Activated CD4-positive, alpha-beta T cell treated with anti-CD3 and anti-CD28 coated beads, Interleukin-2, Interleukin-4, amounts not matched to agents 100 ng/mL and 50 ng/mL, durations not matched to agents 16 hours and 8 hours (primary cell): ENCODE measurements at places on chromosomes 4 and X.

- no peak for DNase-seq
Observed at GRCh38 chr4:183950536-183950935, 45.4 kb downstream of the STOX2 start.

GRCh38 chr4:94880956-94881355, 123.2 kb downstream of the BMPR1B start:
- DNase-seq, result no peak

- no peak for DNase-seq
Observed at GRCh38 chrX:21004835-21005234, 369.4 kb upstream of the CNKSR2 start.

GRCh38 chrX:39331082-39331704, 529.9 kb downstream of the MID1IP1 start:
- DNase-seq, result peak; percentile 46

DNA sequence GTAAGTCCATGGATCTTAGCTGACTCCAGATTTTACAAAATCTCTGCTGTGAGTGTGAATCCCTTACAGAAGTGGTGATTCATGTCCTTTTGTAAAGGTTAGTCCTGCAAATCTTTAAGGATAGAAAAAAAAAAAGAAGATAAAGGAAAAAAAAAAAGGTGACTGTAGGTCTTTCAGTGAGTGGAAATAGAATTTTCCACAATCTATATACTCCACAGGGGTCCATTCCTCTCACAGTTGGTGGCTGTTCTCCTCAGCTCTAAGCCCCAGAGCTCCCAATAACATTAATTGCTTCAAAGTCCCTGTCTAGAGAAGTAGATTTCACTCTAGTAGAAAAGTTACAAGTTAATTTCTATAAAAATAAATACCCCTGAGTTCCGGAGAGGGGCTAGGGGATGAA, 189.1 kb downstream of the NDST4 start:
- DNase-seq, result no peak

DNA sequence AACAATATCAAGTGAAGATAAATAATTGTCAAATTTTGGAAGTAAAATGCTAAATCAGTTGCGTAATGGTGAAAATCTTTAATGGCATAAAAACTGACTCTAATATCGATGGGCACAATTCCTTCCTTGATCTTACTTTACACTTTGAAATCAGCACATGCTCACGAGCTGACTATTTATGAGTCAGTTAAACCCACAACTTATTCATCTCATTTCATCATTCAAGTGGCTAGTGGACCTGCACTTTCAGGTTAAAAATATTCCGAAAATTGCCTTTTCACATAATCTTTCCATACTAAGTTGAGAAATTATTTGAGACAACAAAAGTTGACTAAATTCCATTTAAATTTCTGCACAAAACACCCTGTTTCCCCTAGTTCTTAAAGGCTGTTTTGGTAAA, 582.1 kb upstream of the TENM3 start:
- no peak for DNase-seq

DNA sequence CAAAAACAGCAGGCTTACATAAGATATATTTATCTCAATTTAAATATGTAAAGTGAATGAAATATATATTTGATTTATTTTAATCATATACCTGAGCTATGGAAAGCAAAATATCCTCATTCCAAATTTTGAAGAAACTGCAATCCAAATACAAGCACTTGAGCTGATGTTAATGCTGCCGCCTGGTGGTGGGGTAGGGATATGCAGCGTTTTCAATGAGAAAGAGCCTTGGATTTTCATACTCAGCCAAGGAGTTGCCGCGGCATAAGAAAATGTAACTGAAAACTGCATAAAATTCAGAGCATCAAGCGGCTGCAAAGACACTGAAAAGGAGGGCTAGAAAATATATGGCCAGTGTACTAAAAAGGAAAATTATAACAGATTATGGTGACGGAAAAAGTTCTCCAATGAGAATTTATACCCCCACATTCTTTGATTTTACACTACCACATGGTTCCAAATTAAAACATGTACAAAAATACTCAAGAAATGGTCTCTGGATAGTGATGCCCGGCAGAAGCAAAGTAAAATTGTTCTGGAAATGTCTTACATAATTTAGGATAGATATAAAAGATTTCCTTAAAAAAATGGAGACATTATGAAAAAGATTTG, 660.3 kb upstream of the PITX2 start:
- DNase-seq, result peak; percentile 46

DNA sequence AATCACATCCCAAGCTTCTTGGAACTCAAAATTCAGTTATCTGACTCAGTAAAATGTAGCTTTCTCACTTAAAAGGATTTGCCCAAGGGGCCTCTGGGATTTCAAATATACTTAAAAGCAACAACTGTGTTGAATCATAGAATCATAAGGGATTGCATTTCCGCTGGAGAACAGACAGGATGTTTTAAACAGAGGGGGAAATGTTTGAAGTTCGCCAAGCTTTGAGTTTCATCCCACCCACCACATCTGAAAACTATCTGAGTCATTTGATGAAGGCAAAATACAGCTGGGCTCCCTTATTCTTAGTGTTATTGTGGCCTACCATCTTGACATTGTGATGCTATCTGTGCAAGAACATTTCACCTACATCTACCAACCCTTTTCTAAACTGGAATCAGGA, 73.5 kb downstream of the PPP1R2C start:
- DNase-seq, result no peak

- no peak for DNase-seq
Observed at GRCh38 chrX:129039176-129039575, 484.1 kb downstream of the SMARCA1 start.

DNA sequence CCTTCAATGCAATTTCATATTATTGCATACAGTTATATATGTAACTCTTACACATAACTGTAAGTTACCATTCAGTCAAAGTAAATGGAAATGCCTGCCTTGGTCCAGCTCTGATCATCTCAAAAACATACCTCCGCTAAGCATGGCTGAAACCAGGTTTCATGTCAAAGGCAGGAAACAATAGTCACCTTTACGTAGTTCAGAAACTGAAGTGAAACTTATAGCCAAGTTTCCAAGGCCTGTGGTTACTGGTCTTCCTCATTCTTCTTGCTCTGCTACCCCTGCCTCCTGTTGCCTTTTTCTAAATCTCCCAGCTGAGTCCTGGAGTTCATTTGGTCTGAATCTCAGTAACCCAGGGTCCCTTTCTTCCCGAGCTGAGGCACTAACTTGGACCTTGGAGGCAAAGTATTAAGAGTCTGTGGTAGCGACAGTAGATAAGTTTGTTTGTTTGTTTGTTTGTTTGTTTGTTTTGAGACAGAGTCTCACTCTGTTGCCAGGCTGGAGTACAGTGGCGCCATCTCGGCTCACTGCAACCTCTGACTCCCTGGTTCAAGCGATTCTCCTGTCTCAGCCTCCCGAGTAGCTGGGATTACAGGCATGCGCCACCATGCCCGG, 30.8 kb downstream of the DAPP1 start:
- DNase-seq, result peak; percentile 77

DNA sequence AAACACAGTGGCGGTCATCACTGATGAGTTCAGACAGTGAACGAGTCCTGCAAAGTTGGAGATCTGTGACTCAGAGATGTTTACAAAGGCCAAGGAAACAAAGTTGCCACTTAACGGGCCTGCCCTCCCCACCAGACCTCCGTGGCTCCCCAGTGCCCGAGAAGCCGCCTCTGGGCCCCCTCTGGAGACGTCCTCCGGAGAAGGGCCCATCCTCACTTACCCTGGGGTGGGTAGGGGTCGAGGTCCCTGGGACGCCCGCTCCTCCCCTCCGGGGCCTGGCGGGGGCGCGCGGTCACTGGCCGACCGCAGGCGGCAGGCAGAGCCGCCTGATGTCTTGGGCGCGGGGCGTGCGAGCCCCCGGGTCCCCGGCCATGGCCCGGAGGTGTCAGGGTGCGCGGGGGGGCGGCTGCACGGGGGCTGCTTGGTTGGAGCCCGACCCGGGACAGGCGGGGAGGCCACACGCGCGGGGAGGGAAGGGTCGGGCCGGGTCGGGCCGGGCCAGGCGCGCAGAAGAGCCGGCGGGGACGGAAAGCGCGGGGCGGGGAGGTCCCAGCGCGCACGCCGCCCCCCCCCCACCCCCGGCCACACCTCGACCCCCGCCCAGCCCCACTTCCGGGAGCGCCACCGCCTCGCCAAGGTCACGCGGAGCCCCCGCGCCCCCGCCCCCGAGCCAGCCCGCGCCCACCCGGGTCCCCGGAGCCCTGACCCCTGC, 529 bp downstream of the DHRSX start:
- peak; percentile 9 for DNase-seq

- DNase-seq, result no peak
Observed at GRCh38 chrX:100979881-100980607, 10.5 kb downstream of the ARL13A start.

- DNase-seq, result no peak
Observed at GRCh38 chr4:22870847-22871449, 178.2 kb downstream of the GBA3 start.

- no peak for DNase-seq
Observed at GRCh38 chr4:141565379-141566089, 70.8 kb upstream of the IL15 start.

DNA sequence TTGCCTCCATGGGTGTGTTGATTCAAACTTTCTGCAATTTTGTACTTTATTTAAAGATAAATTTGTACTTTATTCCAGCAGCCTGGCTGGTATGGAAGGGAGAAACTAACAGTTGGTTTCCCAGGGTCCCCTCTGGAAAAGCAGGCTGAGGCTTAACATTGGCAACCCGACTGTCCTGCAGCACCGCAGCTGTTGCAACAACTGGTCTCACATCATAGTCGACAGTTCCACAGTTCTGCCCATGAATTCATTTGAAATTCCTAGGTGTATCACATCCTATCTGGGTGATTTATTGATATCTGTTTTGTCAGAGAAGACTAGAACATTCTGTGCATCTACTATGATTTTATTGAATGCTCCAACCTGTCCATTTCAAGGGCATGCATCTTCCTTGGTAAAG, 98.8 kb upstream of the GATB start:
- DNase-seq, result no peak

DNA sequence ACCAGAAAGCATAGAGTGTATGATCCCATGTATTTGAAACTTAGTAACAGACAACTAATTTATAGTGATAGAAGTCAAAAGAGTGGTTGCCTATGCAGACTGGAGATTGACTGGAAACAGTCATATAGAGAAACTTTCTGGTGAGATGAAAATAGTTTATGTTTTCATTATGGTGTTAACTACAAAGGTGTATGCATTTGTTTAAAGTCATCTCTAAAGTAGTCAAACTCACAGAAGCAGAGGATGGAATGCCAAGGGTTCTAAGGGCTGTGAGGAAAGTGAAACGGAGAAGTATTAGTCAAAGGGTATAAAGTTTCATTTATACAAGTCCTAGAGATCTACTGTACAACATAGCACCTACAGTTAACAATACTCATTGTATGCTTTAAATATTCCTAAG, 45.8 kb downstream of the ENOX2 start:
- peak; percentile 57 for DNase-seq

- DNase-seq, result no peak
Observed at GRCh38 chr4:13635286-13635799, 7.8 kb upstream of the BOD1L1 start.

GRCh38 chr4:146122398-146122797, 53.1 kb upstream of the LSM6 start:
- no peak for DNase-seq

GRCh38 chr4:182240161-182241130, 2.8 kb upstream of the TENM3 start:
- no peak for DNase-seq

GRCh38 chr4:105598787-105599186, 46.4 kb downstream of the ARHGEF38 start:
- DNase-seq, result no peak

DNA sequence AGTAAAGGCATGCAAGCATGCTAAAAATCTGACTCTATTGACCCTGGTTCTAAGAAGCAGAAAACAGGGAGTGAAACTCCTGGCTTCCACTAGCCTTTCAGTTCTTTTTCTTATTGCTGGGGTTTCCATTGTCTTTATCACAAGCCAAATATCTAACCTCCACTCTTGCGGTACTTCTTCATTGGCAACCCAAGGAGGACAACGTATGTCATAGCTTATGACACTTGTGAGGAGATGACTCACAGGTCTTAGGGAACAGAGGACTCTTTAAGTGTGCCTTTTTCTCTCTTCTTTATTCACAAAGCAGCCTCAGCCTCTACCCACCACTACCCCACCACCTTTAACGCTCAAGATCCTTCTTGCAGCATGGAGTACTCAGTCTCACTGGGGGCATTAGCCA, 124.2 kb downstream of the GUCY2F start:
- DNase-seq, result no peak

DNA sequence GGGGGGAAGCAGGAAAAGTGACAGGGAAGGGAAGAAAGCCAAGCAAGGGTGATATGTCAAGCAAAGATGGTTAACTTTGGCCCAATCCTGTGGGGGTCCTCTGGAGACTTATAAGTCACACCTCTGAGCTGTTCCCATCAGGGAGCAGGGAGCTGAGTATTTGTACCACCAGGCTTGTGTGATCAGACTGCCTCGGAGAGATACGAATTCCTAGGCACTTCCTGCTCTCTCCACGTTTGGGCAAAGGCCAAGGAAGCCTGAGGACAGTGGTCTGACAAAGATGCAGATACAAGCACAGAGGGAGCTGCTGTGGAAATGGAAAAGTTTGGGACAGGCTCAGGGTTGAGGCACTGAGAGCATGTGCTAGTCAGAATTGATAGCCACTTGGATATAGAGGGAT, 10.4 kb upstream of the PPP3CA start:
- no peak for DNase-seq

GRCh38 chr4:78799551-78800495, 23.7 kb downstream of the BMP2K start:
- peak; percentile 4 for DNase-seq

DNA sequence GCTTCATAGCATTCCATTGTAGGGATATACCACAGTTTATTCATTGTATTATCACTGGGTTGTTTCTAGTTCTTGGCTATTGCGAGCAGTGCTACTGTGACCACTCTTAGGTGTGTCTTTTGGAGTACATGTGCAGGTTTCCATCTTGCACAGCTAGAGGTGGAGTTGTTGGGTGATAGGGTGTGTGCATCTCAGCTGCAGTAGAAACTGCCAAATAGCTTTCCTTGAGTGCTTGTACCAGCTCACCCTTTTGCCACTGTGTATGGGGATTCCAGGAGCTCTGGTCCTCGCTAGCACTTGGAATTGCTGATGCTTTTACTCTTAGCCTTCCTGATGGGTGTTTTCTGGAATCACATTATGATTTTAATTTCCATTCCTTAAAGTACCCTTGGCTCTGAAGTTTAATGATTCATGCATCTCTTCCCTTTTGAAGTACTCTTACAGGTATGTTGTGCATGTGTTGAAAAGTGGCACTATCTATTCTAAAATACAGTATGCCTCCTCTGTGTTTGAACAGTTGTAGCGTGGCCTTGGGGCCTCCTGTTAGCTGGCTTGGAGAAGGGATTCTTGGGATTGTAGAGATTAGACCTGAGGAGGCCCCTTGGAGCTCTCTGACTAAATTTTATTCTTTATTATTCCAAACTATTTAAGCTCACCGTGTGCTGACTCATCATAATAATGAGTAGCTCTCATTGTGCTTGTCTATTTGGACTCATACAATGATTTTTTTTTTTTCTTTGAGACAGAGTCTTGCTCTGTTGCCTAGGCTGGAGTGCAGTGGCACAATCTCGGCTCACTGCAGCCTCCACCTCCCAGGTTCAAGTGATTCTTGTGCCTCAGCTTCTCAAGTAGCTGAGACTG, 38.4 kb downstream of the HTT start:
- DNase-seq, result no peak

GRCh38 chrX:153494061-153494460, 719 bp upstream of the BGN start:
- no peak for DNase-seq
